ENCODE measurements at places on chromosomes 3 and 15.

DNA sequence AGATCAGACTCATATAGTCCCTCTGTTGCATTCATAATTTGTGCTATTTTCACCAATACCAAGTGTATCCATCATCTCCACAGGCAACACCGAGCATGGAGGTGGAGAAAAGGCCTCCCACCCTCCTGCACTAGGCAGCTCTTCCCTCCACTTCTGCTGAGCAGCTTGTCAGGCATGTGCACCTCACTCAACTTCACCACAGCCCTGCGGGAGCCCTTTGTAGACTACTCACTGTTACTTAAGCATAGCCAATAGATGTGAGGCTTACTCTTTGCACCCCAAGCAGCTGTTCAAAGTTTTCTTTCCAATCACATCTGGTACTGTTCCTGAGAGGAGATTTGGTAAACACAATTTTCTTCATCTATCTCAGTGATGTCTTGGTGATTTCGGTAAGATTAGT, 16.9 kb upstream of the GUCA1C start:
- peak; percentile 29 for DNase-seq

- peak; percentile 16 for DNase-seq
Measured at GRCh38 chr3:143600756-143601718, 247.2 kb downstream of the SLC9A9 start.

DNA sequence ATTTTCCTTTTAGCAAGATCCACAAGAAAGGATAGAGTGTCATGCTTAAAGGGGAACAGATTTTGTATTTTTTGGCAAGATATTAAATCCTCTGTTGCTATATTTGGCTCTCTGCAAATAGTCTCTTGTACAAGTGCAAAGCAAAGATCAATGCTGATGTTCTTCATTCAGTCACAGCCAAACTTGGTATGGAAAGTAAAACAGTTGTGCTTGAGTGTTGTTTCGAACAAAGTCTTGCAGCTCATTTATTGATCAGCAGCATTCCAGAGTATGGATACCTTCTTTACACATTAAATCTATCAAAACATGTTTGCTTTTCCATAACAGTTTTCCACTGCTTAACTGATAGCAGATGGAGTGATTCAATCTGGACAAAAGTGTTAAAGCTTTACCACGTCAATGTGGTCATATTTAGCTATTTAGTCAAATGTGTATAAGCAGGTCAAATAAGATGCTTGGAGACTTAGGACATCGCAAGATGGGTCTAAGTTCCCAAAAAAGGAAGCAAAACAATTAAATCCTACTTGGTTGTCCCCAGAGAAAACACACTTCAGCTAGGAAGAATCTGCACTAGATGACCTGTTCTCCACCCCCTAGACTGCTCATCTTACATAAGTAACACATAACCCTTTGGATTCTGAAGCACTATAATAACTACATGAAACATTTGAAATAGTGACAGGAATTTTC, 52.4 kb downstream of the VGLL3 start:
- DNase-seq, result peak; percentile 96

DNA sequence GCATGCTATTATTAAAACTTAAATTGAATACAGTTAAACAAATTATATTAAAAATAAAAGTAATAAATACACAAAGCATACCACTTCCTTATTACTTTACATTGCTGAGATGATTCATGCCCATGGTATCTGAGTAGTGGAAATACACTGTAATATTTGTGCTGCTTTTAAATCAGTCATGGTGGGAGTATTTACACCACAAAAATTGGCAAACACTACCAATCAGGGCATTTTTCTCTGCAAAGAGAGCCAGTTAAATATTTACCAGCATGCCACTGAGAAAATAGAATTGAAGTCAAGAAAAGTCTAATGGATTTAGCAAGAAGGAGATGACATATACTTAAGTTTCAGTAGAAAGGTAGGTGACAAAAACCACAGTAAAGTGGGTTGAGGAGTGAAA, 19.6 kb downstream of the PPARG start:
- DNase-seq, result peak; percentile 94

GRCh38 chr3:32848215-32848614, 30.4 kb downstream of the TRIM71 start:
- no peak for DNase-seq
